Common myeloid progenitor, CD34-positive (primary cell): ENCODE measurements at places on chromosomes 4 and X.

- DNase-seq, result no peak
Measured at GRCh38 chr4:24121395-24122175, 231.7 kb upstream of the PPARGC1A start.

- no peak for DNase-seq
Measured at GRCh38 chrX:39479856-39480255, 617.9 kb downstream of the BCOR start.

DNA sequence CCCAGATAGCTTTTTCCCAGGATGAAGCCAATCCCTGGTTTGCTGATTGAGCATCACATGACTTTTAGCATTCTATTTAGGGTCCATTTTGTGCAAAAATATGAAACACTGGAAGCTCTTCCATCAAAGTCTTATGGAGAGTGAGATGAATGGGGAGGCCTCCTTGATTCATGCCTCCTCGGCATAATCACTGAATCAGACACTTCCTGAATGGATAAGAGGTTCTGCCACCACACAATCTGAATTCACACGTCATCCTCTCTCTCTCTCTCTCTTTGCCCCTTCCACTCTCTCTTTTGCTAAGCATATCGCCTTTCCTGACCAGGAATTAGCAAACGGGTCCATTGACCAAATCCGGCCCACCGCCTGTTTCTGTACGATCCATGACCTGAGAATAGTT lies 68.7 kb downstream of the CRMP1 start:
- DNase-seq, result peak; percentile 50

DNA sequence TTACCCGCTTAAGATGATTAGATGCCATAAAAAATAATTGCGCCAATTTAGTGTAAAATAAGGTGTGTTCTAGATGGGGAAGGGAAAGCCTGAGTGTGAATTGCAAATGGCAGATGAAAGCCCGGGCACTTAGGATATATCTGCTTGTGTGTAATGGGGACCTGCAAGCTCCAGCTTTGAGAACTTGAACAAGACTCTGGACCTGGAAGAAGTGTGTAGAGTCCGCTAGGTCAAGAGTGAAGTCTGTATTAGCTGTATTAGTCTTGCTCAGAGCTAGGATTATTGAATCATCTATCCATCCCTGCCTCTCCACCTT lies 4.2 kb downstream of the NEUROG2 start:
- DNase-seq, result no peak

GRCh38 chrX:123807835-123808416 lies 51.9 kb upstream of the XIAP start:
- no peak for DNase-seq

GRCh38 chr4:41512596-41512995 lies 25.4 kb upstream of the LIMCH1 start:
- peak; percentile 65 for DNase-seq

DNA sequence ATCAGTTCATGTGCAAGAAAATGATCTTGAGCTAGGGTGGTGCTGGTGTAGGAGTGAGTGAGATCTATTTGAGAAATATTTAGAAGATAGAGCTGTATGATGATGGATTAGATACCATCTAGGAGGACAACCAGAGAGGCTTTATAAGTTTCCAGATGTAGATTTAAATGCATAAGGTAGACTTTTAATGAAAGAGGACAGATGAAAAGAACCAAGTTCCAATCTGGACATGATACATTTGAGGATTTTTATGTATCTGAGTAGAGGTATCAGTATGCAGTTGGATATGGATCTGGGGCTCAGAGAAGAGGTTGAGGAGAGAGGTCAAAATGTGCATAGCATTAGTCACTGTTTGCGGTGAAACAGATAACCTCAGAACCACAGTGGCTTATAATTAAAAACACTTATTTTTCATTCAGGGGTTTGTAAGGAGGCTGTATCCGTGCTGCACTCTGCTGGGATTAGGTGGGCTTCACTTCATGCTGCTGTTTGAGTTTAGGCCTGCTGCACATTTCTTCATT lies 348.7 kb downstream of the BMPR1B start:
- DNase-seq, result no peak
